ENCODE measurements at places on chromosomes 6 and 20.

- DNase-seq = no peak
Measured at GRCh38 chr6:117829594-117830319, 77.3 kb upstream of the SLC35F1 start.

DNA sequence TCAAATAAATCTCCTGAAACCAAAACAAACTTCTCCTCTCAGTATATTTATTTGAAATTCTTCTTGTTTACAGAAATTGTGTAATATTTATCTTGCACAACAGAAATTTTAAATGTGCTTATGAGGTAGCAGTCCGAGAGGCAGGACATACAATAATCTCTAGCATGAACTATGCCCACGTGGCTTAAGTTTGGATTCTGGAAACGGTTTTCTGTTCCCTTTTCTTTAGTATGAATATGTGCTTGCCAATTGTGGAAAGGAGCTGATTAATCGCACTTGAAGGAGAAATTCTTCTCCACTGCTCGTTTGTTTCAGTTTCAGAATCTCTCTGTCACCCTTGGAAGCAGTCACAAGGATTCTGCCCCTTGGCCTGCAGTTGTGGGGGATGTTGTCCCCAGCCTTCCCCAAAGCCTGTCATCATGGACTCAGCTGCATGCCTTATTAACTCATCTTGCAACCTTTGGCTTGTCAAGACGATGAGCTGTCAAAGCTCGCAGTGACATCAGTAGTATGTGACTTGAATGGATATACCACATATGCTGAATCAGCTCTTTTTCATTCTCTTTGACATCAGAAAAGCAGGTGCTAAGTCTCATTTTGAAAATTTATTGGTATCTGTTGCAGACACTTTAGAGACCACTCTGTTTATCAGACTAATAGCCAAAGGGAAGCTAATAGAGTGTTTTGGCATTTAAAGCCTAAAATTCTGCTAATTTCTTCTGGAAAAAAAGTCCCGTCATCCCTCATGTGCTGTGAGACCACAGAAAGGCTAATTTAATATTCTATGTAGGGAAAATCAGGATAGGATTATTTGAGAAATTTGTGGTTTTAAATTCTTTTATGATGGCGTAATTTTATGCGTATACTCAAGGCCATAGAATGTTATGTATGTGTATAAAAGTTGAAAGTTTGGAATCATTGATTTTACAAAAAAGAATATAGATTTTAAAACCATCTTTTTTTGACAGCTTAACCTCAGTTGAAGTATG, 186.8 kb downstream of the ARID1B start:
- DNase-seq = no peak

DNA sequence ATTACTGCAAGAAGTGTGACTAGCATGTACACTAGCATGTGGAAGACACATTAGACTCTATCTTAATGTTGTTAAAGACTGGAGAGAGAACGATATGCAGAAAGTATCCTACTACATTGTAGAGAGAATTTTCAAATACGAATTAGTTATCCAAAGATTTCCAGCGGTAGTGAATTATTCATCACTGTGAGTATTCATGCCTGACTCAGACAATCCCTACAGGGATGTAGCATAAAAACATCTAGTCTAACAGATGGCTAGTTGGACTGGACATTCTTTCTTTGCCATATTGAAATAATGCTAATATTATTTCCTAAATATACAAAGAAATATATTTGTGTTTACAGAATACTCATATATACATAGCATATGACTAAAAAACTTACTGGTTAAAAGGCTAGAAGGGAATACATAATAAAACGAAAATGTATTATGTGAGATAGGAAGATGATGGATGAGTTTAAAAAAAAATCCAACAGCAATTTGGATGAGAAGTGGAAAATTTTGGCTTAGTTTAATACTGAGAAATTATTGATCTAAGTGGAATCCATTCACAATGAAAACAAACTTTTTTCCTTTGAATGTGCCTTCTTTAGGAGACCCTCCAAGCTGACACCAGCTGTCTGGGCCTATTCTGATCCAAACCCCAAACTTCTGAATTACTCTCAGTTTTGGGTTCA, 580.7 kb downstream of the RFPL4B start:
- DNase-seq = no peak

- DNase-seq = no peak
Measured at GRCh38 chr6:116482780-116483179, 21.6 kb downstream of the CALHM6 start.

GRCh38 chr20:34951252-34951651, 4.4 kb downstream of the GSS start:
- no peak for DNase-seq

- DNase-seq = no peak
Measured at GRCh38 chr20:37380864-37381579, 35.1 kb downstream of the SRC start.

DNA sequence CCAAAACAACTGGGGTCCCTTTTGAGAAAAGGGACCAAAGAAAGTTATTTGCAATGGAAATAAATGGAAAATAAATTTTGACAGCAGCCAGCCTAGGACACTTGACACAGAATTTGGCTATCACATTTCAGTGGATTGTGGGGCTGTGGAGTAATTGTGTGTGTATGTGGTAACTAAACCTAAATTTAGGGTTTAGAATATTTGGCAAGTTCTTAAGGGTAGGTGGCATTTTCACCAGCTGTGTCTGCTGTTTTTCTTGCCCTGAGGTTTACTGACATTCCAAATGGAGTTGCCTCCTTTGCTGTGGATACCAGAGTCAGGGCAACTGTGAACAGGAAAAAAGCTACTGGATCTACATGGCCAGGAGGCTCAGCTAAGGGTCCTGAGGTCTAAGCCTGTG, 270.9 kb downstream of the SLC24A3 start:
- no peak for DNase-seq

GRCh38 chr6:142154336-142154735, 7.3 kb downstream of the VTA1 start:
- DNase-seq = no peak

DNA sequence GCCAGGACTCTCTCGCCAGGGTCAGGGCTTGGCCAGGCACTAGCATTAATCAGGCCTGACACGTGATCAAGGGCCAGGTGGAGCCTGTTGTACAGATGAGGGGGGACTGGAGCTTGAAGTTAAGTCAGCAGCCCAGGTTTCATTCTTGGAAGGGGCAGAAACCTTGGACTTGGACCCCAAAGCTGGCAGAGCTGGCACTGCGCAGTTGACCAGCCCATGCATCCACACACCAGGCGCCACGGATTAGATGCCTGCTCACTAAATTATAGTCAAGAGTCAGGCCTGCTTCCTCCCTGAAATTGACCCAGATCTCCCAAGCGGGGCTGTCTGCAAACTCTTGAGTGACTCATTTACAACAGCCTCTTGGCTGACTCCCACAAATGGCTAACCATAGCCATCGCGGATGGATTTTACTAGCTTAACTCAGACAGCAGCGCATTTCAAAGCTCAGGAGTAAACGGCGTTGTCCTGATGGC, 4.1 kb upstream of the TAF4 start:
- DNase-seq = no peak

GRCh38 chr20:52209154-52209571, 17.6 kb upstream of the ZFP64 start:
- no peak for DNase-seq

DNA sequence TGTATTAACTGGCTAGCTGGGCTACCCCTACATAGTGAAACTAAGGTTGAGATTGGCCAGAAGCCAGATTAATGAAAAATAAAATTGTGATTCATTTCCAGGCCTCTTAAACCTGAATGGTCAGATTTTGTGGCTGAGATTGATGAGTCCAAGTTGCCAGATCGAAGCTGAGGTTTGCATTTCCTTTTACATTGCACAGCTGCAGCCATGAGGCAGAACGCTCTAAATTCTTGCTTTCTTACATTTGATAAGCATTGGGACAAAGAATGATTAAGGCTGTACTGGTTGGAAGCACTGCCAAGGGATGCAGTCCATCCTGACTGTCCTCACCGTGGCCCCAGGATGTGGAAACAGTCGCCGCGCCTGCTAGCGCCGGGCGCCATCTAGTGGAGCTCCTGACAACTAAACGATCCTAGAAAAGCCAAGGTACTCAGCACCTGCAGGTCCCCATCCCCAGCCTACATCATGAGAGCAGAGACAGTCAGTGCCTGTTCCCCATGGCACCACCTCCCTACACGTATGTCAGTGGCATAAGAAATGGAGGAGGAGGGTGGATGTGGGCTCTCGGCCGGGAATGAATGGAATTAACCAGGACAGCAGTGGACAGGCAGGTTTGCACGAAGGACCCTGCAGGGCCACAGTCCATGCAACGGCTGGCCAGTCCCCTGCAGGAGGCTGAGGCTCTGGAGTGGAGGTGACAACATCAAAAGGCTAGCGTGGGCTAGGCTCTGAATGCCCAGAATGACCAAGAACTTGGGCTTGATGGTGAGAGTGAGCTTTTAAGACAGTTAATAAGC, 19.0 kb downstream of the PXDC1 start:
- DNase-seq = peak; percentile 77

DNA sequence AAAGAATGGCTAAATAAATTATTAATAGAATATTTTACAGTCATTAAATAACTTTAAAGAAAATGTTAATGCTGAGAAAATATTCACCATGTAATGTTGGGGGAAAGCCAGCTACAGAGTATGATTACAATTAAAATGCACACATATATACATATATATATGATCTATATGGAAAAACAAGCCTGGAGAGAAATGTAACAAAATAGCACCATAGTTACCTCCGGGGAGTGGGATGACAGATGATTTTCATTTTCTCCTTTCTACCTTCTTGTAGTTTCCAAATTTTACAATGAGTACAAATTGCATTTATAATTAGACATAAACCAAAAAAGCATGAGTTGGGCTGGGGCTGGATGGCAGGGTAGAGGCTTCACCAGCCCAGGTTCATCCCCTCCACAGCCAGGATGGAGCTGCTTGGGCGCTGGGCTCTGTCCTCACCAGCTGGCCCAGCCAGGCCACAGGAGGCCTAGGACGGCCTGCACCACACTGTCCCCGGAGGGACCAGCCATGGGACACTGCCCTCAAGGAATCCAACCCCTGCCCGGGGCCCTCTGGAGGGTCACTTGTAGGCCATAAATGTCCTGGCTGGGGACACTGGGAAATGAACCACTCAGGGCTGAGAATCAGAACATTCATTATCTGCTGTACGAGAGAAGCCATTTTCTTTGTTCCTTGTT, 10.3 kb downstream of the C20orf203 start:
- DNase-seq = no peak

- DNase-seq = no peak
Measured at GRCh38 chr20:24296477-24297261, 172.8 kb upstream of the SYNDIG1 start.

- no peak for DNase-seq
Measured at GRCh38 chr6:22064558-22064957, 232.3 kb downstream of the PRL start.

- no peak for DNase-seq
Measured at GRCh38 chr6:22681761-22682160, 112.4 kb downstream of the HDGFL1 start.

- no peak for DNase-seq
Measured at GRCh38 chr6:108531332-108531731, 29.4 kb upstream of the FOXO3 start.

GRCh38 chr6:152642578-152643375, 5.6 kb upstream of the SYNE1 start:
- peak; percentile 72 for DNase-seq

- DNase-seq = no peak
Measured at GRCh38 chr6:30463651-30464618, 25.4 kb upstream of the HLA-E start.

GRCh38 chr6:4384656-4385055, 249.3 kb upstream of the ECI2 start:
- no peak for DNase-seq

DNA sequence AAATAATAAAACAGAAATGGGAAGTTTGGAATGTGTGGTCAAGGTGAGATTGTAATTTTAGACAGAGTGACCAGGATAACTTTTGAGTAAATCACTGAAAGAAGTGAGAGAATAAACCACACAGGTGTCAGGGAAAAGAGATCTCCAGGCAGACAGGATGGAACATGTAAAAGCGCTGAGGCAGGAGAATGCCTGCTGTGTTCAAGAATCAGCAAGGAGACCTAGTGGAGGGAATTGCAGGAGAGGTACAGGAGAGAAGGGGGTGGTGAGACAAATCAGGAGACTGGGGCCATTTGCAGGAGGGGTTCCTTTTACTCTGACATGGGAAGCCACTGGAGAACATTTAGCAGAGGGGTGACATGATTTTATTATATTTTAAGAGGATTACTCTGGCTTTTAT, 456.7 kb downstream of the NKAIN2 start:
- no peak for DNase-seq

- no peak for DNase-seq
Measured at GRCh38 chr6:43951063-43951755, 176.0 kb downstream of the MRPL14 start.

GRCh38 chr6:158322724-158323560, 10.7 kb downstream of the TULP4 start:
- no peak for DNase-seq

- DNase-seq = no peak
Measured at GRCh38 chr6:125932451-125932795, 24.1 kb upstream of the HINT3 start.

DNA sequence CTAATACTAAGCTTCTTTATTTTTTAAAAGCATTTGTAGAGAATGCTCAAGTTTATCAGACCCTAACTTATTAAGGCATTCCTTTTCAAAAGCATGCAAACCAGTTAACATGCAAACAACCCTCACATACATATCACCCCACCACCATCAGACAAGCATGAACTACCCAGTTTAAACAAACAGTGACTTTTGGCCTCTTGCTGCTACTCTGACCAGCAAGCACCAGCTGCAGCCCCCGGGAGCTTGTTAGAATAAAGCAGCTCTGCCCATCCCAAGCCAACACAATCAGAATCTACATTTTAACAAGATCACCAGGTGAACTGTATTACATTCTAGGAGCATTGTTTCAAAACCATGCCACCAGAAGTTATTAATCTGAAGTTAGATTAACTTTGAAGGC, 5.9 kb upstream of the NUP153 start:
- DNase-seq = no peak

DNA sequence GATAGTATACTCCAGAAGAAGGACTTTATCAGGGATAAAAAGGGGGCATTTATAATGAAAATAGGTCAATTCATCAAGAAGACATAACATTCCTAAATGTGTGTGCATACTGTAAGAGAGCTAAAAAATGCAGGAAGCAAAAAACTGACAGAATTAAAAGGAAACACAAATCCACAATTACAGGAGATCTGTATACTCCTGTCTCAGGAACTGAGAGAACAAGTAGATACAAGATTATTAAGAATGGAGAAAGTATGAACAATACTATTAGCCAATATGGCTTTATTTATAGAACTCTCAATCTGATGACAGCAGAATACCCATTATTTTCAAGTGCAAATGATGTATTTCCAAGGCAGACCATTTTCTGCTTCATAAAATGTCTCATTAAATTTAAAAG, 167.7 kb upstream of the BMP5 start:
- DNase-seq = no peak

DNA sequence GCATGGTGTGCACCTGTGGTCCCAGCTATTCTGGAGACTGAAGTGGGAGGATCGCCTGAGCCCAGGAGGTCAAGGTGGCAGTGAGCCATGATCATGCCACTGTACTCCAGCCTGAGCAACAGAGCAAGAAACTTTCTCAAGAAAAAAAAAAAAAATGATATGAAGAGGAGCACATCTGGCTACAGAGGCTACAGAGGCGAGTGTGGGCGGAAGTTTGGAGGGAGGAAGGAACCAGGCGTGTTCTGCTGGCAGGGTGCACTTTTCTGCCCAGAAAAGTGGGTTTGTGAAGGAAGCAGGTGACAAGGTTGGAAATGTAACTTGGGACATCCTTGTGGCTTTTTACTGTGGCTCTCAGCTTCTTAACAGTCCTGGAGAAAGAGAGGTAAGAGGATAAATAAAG, 96.7 kb downstream of the SNX5 start:
- DNase-seq = no peak

Measured in right atrium auricular region (tissue), 2 donors.